ENCODE measurements at places on chromosomes 1 and 21. TPM values are rescaled to one million over a fixed set of nuclear protein-coding genes. Genes with fewer than 3 reads are reported as not detected.
A peak's percentile ranks its signal among the peaks of the same experiment; 100 is the strongest.

- H3K27ac ChIP-seq = peak overlapping the region; percentile 79
- no peaks in the 10 kb centered on the region for H3K36me3 ChIP-seq
- no peak for DNase-seq
- no peak overlapping the region for H3K4me3 ChIP-seq
Observed at GRCh38 chr1:16156848-16157495, 1.1 kb upstream of the EPHA2 start.

DNA sequence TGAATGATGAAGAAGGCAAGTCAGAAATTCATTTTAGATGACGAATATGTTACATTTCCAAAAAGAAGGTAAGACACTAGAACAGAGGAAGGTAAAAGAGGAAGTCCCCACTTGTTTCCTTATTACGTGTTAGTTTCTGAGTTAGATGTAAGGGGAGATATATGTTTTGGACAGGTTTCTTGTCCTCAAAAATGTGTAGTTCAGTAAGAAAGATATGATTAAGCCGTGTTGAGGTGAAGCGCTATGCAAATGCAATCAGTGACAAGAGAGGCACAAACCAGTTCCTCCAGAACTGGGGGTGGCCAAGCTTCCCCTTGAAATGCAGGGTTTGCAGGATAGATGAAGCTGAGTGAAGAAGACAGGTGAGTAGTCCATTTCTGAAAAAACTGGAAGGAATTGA, 293.3 kb upstream of the RUNX1 start:
- no peak overlapping the region for H3K27ac ChIP-seq
- H3K27me3 ChIP-seq = no peaks in the 10 kb centered on the region
- H3K4me3 ChIP-seq = no peak overlapping the region

The BEST4 gene
- not detected for total RNA-seq

GRCh38 chr1:12654004-12654567, 10.2 kb downstream of the AADACL4 start:
- no peak overlapping the region for H3K27ac ChIP-seq
- DNase-seq = no peak
- no peaks in the 10 kb centered on the region for H3K36me3 ChIP-seq
- no peaks in the 10 kb centered on the region for H3K27me3 ChIP-seq
- no peak overlapping the region for H3K4me3 ChIP-seq
- H3K4me1 ChIP-seq = peaks cover 11% of the 10 kb centered on the region

The ALG14 gene
- total RNA-seq = 0.83 TPM

GRCh38 chr1:85198864-85199263, 2.0 kb downstream of the SYDE2 start:
- peaks cover 38% of the 10 kb centered on the region for H3K4me1 ChIP-seq
- H3K27ac ChIP-seq = peak overlapping the region; percentile 99
- peak overlapping the region; percentile 97 for H3K4me3 ChIP-seq
- H3K36me3 ChIP-seq = no peaks in the 10 kb centered on the region
- H3K27me3 ChIP-seq = no peaks in the 10 kb centered on the region

- no peak for DNase-seq
- no peak overlapping the region for H3K4me3 ChIP-seq
- H3K27me3 ChIP-seq = no peaks in the 10 kb centered on the region
Observed at GRCh38 chr1:110483308-110483685, 32.3 kb downstream of the PROK1 start.

The LRRC71 gene
- not detected for total RNA-seq

- no peak overlapping the region for H3K4me3 ChIP-seq
- H3K27me3 ChIP-seq = no peaks in the 10 kb centered on the region
- H3K4me1 ChIP-seq = peaks cover 34% of the 10 kb centered on the region
- no peaks in the 10 kb centered on the region for H3K36me3 ChIP-seq
- peak overlapping the region; percentile 70 for H3K27ac ChIP-seq
Observed at GRCh38 chr1:162710345-162710744, 78.1 kb downstream of the DDR2 start.

The SYDE2 gene
- 119 TPM for total RNA-seq

The TMEM200B gene
- 20.0 TPM for total RNA-seq

GRCh38 chr1:234532503-234532922, 53.5 kb upstream of the TARBP1 start:
- H3K27ac ChIP-seq = peak overlapping the region; percentile 99
- H3K4me1 ChIP-seq = peaks cover 95% of the 10 kb centered on the region
- H3K27me3 ChIP-seq = no peaks in the 10 kb centered on the region
- no peak for DNase-seq
- no peak overlapping the region for H3K4me3 ChIP-seq

- H3K27me3 ChIP-seq = no peaks in the 10 kb centered on the region
- H3K4me1 ChIP-seq = peaks cover 6% of the 10 kb centered on the region
- H3K36me3 ChIP-seq = no peaks in the 10 kb centered on the region
- no peak overlapping the region for H3K27ac ChIP-seq
- no peak for DNase-seq
- H3K4me3 ChIP-seq = no peak overlapping the region
Observed at GRCh38 chr1:72007312-72007711, 275.0 kb downstream of the NEGR1 start.

- no peaks in the 10 kb centered on the region for H3K36me3 ChIP-seq
- no peak overlapping the region for H3K27ac ChIP-seq
Observed at GRCh38 chr1:113747376-113747775, 11.9 kb downstream of the PHTF1 start.

DNA sequence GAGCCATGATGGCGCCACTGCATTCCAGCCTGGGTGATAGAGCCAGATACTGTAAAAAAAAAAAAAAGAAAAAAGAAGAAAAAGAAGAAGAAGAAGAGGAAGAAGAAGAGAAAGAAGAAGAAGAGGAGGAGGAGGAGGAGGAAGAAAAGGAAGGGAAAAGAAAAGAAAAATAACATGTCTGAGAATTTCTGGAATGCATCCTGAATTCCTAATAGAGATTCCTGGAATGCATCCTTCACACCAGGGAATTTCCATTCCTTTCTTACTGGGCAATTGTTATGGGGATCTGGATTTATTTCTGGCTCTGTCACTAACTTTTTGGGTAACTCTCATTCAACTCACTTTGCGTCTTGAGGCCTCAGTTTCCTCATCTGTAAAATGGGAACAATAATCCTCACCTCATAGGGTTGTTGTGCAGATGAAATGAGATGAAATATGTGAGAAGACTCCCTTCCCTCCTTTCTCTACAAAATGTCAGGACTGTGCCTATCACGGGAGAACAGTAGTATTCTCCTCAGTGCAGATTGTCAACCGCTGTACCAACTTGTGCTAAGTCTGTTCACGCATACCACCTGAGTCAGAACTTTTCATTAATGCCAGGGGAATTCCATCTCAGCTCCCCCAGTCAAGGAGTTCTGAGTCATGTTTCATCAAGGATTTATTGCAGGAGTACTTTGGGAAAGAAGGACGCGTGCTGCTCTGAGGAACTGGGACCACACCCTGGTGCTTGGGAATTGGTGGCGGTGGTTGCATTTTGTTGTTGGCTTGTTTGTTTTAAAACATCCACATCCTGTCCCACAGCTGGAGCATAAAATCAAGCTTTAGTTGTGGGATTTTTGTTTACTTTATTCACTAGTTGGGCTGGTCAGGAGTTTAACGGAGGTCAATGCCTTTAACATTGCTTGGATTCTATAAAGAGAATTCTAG, 42.4 kb upstream of the ROR1 start:
- H3K4me1 ChIP-seq = peaks cover 13% of the 10 kb centered on the region
- H3K27me3 ChIP-seq = no peaks in the 10 kb centered on the region
- no peak overlapping the region for H3K27ac ChIP-seq
- DNase-seq = no peak

- peak overlapping the region; percentile 84 for H3K27ac ChIP-seq
- H3K27me3 ChIP-seq = no peaks in the 10 kb centered on the region
- peak; percentile 99 for DNase-seq
Observed at GRCh38 chr1:31701091-31701736, 2.6 kb downstream of the COL16A1 start.

The ORC1 gene
- total RNA-seq = 0.32 TPM

The DYRK1A gene
- total RNA-seq = 108 TPM

DNA sequence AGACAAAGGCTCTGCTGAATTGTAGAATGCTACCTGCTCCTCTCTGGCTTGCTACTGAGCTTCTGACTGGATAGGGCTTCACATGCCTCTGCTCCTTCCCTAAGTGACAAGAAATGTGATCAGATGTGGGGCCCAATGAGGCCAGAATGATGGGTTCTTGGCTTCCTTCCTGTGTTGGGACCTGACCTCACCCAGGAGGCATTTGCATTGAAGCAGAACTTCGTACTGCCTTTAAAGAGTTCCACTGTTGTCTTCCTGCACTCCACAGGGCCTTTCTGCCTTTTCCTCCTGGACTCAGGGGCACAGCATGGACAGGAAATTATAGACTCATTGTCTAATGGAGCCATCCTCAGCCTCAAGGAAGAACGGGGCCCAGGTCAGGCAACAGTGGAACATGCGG, 14.3 kb downstream of the ZNF670 start:
- DNase-seq = no peak
- H3K4me3 ChIP-seq = no peak overlapping the region
- no peaks in the 10 kb centered on the region for H3K27me3 ChIP-seq
- H3K27ac ChIP-seq = no peak overlapping the region

GRCh38 chr1:210301615-210302000, 27.1 kb upstream of the HHAT start:
- no peaks in the 10 kb centered on the region for H3K27me3 ChIP-seq
- peaks cover 13% of the 10 kb centered on the region for H3K4me1 ChIP-seq
- no peak overlapping the region for H3K4me3 ChIP-seq
- H3K36me3 ChIP-seq = no peaks in the 10 kb centered on the region
- no peak for DNase-seq

DNA sequence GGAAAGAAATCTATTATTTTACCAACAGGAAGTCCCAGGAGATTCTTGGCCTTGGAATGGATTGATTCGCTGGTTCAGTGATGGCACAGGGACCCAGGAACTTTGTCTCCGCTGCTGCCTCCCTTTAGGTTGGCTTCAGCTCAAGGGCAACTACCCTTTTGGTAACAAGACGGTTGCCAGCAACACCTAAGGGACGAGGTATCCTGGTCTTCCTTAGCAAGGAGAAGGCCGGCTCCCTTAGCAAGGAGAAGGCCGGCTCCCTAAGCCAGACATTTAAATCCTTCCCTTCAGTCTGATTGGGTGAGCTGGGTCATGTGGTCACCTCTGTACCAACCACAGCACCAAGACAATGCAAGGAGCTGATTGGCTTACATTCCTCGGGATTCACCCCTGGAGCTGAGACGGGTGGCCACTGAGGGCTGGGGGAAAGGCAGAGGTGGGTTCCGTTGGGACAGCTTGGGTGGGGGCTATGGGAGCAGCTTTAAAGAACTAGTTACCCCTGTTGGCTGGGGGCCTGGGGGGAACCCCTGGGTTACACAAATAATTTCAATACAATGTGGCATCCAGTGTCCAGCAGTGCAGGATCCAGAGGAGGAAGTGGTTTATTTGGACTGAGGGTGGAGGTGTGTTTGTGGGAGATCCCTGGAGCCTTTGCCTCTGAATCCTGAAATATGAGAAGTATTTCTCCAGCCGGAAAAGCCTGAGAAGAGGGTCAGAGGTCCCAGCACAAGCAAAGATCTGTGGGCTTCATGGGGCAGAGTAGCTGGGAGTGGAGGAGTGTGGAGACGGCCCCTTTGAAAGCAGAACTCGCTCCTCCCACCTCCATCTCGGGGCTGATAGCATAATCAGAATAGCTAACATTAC, 20.7 kb upstream of the CLIC4 start:
- H3K4me1 ChIP-seq = peaks cover 56% of the 10 kb centered on the region
- no peaks in the 10 kb centered on the region for H3K27me3 ChIP-seq
- DNase-seq = no peak
- peak overlapping the region; percentile 57 for H3K27ac ChIP-seq
- no peaks in the 10 kb centered on the region for H3K36me3 ChIP-seq

The C1orf53 gene
- not detected for total RNA-seq

GRCh38 chr1:157286646-157287420, 148.6 kb upstream of the ETV3 start:
- H3K4me1 ChIP-seq = no peaks in the 10 kb centered on the region
- no peak overlapping the region for H3K27ac ChIP-seq
- H3K36me3 ChIP-seq = no peaks in the 10 kb centered on the region
- H3K27me3 ChIP-seq = no peaks in the 10 kb centered on the region

DNA sequence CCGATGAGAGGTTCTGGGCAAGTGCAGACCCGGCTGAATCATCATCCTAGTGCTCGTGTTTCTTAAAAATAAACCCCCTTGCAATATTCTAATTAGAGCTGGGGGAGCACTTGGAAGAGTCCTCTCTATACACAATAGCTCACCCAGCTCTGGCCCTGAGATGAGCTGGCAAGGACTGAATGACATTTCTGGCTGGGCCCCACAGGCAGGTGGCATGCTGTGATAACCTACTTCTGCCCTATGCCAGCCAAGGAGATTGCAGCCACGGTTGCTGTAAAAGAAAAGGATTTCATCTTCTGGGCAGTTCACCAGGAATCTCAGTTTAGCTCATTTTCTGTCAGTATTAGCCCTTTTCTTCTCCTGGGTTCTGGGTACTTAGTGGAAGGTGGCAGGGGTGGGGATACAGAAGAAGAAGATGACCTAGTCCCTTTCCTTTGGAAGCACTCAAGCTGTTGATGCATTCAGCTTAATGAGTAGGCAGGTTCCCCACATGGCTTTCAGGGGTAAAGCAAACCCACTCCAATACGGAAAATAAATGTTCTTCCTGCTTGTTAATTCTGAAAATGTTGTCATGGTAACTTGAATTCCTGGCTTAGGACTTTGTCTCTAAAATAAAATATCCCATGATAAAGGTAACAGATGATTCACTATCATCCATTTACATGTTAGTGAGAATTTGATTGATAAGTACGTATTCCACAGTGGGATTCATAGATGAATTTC, 32.2 kb downstream of the VASH2 start:
- no peak overlapping the region for H3K4me3 ChIP-seq
- peak; percentile 50 for DNase-seq
- no peaks in the 10 kb centered on the region for H3K36me3 ChIP-seq
- H3K4me1 ChIP-seq = peaks cover 45% of the 10 kb centered on the region

DNA sequence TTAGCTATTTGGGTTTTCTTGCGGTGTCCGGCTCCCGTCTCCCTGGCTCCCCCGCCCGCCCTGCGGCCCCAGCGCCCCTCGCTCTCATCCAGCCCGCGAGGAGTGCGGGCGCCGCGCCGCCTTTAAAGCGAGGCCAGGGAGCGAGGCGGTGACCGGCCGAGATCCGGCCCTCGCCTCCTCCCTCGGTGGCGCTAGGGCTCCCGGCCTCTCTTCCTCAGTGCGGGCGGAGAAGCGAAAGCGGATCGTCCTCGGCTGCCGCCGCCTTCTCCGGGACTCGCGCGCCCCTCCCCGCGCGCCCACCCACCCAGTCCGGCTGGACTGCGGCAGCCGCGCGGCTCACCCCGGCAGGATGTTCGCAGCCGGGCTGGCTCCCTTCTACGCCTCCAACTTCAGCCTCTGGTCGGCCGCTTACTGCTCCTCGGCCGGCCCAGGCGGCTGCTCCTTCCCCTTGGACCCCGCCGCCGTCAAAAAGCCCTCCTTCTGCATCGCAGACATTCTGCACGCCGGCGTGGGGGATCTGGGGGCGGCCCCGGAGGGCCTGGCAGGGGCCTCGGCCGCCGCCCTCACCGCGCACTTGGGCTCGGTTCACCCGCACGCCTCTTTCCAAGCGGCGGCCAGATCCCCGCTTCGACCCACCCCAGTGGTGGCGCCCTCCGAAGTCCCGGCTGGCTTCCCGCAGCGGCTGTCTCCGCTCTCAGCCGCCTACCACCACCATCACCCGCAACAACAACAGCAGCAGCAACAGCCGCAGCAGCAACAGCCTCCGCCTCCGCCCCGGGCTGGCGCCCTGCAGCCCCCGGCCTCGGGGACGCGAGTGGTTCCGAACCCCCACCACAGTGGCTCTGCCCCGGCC, 492 bp downstream of the HLX start:
- peaks cover 47% of the 10 kb centered on the region for H3K4me1 ChIP-seq
- peak overlapping the region; percentile 97 for H3K27ac ChIP-seq
- no peaks in the 10 kb centered on the region for H3K27me3 ChIP-seq
- H3K4me3 ChIP-seq = peak overlapping the region; percentile 73

All from esophagus muscularis mucosa (tissue), 4 donors.